ENCODE measurements at places on chromosomes 7 and 10. TPM values are rescaled to one million over a fixed set of nuclear protein-coding genes. Genes with fewer than 3 reads are reported as not detected.

The NDUFB2 gene
- total RNA-seq = 161 TPM

GRCh38 chr10:5447056-5447455 lies 34.7 kb downstream of the NET1 start:
- DNase-seq = peak; percentile 54

The SCIN gene
- total RNA-seq = 0.25 TPM

The LGI1 gene
- 0.16 TPM for total RNA-seq

The AKR1C8 gene
- total RNA-seq = not detected

GRCh38 chr7:92851732-92852131 lies 15.4 kb upstream of the CDK6 start:
- DNase-seq = no peak

- DNase-seq = no peak
Measured at GRCh38 chr7:70036695-70037094, 438.4 kb downstream of the AUTS2 start.

- peak; percentile 35 for DNase-seq
Measured at GRCh38 chr10:6279540-6280267, 77.0 kb downstream of the PFKFB3 start.

The FFAR4 gene
- total RNA-seq = not detected

DNA sequence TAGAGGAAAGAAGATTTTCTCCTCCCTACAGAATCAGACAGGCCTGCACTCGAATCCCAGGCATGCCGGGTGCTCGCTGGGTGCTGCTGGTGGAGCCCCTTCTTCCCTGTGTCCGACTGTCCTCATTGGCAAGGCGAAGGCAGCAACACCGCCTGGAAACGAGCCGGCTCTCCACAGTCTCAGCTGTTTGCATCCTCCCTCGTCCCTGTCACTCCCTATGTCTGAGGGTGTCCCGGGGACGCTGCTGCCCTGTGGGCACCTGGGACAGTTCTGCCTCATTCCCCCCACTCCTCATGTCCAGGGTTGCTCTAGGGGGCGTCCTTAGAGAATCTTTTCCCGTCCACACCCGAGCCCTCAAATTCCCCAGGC lies 31.6 kb upstream of the TMEM72 start:
- no peak for DNase-seq

GRCh38 chr7:29332042-29332811 lies 137.7 kb downstream of the CHN2 start:
- no peak for DNase-seq

All from fibroblast of the aortic adventitia (primary cell).